ENCODE measurements at places on chromosomes 5 and 9. TPM values are rescaled to one million over a fixed set of nuclear protein-coding genes. Genes with fewer than 3 reads are reported as not detected.

GRCh38 chr5:54263447-54263846 lies 46.9 kb downstream of the ARL15 start:
- no peak overlapping the region for H3K27ac ChIP-seq
- no peaks in the 10 kb centered on the region for H3K27me3 ChIP-seq
- H3K36me3 ChIP-seq, result no peaks in the 10 kb centered on the region
- H3K4me3 ChIP-seq, result no peak overlapping the region
- no peak for DNase-seq

- H3K27ac ChIP-seq, result no peak overlapping the region
- H3K36me3 ChIP-seq, result no peaks in the 10 kb centered on the region
- no peak overlapping the region for H3K4me3 ChIP-seq
- no peaks in the 10 kb centered on the region for H3K27me3 ChIP-seq
These were observed 1.2 kb downstream of the OTULINL start for GRCh38 chr5:14582797-14583137.

- H3K27me3 ChIP-seq, result no peaks in the 10 kb centered on the region
- peak; percentile 91 for DNase-seq
- H3K4me3 ChIP-seq, result peak overlapping the region; percentile 46
- peak overlapping the region; percentile 83 for H3K27ac ChIP-seq
These were observed 1.5 kb upstream of the TESK1 start for GRCh38 chr9:35603506-35603985.

- H3K27me3 ChIP-seq, result no peaks in the 10 kb centered on the region
- H3K4me1 ChIP-seq, result no peaks in the 10 kb centered on the region
- H3K4me3 ChIP-seq, result no peak overlapping the region
- no peaks in the 10 kb centered on the region for H3K36me3 ChIP-seq
- H3K27ac ChIP-seq, result no peak overlapping the region
- DNase-seq, result no peak
These were observed 184.3 kb downstream of the CTNND2 start for GRCh38 chr5:11719888-11720481.

The DDX4 gene
- not detected for total RNA-seq

The KCNV2 gene
- total RNA-seq, result not detected

The GPRIN1 gene
- total RNA-seq, result 0.79 TPM

The ZDHHC11 gene
- total RNA-seq, result 16.2 TPM
